ENCODE measurements at places on chromosomes 1 and 21.
A peak's percentile ranks its signal among the peaks of the same experiment; 100 is the strongest.

- no peak for DNase-seq
Observed at GRCh38 chr1:209370241-209370995, 213.1 kb upstream of the CAMK1G start.

DNA sequence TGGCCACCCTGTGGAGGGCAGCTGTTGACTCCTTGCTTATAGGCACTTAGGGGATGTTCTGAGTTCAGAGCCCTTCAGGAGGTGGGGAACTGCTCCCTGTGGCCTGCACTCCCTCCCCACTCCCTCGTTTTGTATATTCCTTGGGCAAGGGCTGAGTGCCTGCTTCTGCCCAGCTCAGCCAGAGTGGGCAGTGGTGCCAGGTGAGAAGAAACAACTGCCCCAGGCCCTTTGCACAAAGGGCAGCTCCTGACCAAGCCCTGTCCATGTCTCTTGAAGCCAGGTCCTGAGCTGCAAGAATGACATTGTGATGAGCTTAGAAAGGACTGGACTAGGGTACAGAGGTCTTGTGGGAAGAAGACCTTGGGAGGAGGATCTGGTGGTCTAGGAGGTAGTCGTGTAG lies 2.2 kb downstream of the AGTRAP start:
- no peak for DNase-seq

DNA sequence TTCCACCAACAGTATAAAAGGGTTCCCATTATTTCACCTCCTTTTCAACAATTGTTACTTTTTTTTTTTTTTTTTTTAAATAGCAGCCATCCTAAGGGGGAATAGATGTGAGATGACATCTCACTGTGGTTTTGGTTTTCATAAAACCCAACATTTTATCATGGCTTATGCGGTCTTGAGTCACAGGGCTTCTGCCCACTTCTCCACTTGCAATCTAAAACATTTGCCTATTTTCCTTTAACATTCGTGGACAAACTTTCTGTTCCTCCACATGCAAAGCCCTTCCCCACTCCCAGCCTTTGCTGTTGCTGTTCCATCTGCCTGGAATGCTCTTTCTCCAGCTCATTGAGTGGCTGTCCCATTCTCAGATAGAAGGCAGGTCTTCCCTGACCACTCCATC lies 239.7 kb upstream of the KCNK2 start:
- no peak for DNase-seq

DNA sequence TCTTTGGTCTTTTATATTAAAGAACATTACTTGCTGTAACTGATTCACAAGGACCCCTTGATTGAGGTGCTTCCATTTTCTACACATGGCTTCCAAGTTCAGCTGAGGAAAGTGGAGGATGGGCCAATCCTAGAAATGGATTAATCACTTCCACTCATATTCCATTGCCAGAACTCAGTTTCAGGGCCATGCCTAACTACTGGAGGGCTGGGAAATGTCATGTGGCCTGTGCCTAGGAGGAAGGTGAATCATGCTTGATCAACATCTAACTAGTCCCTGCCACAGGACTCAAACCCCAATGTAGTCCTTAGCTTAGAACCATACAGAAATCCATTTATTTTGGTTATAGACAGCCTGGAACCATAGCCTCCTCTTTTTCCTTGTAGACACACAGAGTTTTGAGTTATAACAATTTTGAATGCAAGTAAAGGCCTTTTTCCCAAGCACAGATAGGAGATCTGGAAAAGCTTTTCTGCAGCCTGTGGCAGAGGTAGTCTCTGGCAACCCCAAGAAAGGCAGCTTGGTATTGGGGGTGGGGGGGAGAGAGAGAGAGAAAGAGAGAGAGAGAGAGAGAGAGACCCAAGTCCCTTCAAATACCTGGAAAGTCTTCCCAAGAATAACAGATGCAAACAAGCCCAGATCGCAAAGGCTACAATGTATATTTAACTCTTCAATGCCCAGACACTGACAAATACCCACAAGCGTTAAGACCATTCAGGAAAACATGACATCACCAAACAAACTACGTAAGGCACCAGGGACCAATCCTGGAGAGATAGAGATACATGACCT lies 12.5 kb downstream of the MAST2 start:
- no peak for DNase-seq

DNA sequence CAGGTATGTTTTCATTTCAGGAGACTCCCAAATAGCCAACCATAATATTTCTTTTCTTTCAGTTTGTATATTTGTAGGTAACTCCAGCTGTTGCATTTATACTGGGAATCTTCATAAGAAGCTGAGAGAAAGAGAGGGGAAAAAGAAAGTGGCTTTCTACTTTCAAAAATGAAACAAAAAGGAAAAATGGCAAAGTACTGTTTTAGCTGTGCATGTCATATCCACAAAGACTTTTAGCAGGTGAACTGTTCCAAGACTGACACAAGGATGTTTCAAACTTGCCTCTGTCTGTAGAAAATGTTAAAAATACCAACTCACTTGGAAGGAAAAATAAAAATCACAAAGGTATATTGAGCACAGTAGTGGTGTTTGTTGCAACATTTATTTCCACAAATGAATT lies 41.9 kb upstream of the CACYBP start:
- DNase-seq: no peak

GRCh38 chr1:10962483-10962882 lies 50.0 kb upstream of the TARDBP start:
- no peak for DNase-seq

DNA sequence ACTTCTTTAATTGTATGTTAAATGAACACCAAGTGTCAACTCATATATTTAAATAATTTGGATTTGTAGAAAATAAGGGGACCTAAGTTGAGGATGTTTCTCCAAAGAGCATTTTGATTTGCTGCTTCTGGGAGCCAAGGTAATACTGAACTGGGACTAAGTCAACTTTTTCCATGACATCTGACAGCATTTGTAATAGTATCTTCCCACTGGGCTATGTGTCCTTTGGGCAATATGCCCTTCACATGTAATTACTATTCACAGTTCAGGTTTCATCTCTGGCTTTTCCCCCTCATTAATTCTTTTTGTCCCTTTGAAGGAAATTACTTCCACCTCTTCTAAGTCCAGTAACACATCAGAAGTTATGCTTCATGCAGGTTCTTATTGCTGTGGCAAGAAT lies 36.7 kb upstream of the HP1BP3 start:
- DNase-seq: no peak

GRCh38 chr1:232630047-232630893 lies at the start of gene SIPA1L2:
SIPA1L2 (minus strand) TSS chr1:232630133; CDS start chr1:232515339, 114,794 bp downstream.
- DNase-seq: peak; percentile 98

GRCh38 chr1:203839081-203839480 lies 22.3 kb upstream of the SNRPE start:
- no peak for DNase-seq

DNA sequence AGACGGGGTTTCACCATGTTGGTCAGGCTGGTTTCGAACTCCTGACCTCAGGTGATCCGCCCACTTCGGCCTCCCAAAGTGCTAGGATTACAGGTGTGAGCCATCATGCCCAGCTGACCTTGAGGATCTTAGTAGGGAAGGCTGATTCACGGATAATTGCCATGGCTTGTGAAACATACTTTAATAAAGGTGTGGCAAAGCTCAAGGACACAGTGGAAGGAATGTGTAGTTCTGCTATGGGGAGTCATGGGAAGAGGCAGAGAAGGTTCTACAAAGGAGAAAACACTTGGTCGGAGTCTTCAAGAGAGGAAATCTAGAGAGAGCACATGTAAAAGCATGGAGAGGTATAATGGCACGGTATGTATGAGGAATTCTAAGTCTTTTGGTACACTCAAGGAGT lies 12.7 kb upstream of the PTCH2 start:
- DNase-seq: no peak

- no peak for DNase-seq
Observed at GRCh38 chr1:61436016-61436415, 288.9 kb downstream of the TM2D1 start.

GRCh38 chr1:162892906-162893611 lies 32.1 kb upstream of the CCDC190 start:
- DNase-seq: no peak

- peak; percentile 1 for DNase-seq
Observed at GRCh38 chr1:92030656-92031107, 897 bp downstream of the EPHX4 start.

DNA sequence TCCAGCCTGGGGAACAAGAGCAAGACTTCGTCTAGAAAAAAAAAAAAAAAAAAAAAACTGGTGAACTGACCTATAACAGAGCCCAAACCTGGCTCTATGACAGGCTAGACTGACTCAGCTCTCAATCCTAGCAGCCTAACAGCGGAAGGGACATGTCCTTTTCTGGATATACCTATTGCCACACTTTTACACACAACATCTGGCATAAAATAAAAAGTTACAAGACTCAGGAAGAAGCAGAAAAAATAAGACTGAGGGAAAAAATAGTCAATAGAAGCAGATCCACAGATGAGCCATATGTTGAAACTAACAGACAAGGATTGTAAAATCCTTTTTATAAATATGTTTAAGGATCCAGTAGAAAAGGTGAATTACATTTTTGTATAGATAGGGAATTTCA lies 57.5 kb upstream of the IPO9 start:
- DNase-seq: no peak

GRCh38 chr21:33478935-33479678 lies 667 bp downstream of the TMEM50B start:
- no peak for DNase-seq

DNA sequence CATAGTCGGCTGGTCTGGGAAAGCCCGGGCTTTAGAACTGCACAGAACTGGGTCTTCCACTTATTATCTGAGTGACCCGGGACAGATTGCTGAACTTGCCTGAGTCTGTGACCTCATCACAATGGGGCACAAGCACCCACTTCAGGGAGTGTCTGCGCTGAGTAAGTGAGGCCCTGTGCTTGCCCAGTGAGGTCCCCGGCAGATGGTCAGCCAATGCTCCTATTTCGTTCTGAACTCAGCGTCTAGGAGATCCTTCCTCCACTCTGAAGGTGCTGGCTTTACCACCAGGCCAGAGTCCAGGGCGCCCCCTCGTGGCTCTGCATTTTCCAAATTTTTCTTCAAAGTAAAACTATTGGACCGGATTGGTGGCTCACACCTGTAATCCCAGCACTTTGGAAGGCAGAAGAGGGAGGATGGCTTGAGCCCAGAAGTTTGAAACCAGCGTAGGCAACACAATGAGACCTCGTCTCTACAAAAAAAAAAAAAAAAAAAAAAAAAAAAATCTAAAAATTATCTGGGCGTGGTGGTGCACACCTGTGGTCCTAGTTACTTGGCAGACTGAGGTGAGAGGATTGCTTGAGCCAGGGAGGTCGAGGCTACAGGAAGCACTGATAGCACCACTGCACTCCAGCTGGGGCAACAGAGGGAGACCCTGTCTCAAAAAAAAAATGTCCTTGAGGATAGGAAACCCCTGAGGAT lies 61.7 kb downstream of the FCRL5 start:
- DNase-seq: peak; percentile 45

DNA sequence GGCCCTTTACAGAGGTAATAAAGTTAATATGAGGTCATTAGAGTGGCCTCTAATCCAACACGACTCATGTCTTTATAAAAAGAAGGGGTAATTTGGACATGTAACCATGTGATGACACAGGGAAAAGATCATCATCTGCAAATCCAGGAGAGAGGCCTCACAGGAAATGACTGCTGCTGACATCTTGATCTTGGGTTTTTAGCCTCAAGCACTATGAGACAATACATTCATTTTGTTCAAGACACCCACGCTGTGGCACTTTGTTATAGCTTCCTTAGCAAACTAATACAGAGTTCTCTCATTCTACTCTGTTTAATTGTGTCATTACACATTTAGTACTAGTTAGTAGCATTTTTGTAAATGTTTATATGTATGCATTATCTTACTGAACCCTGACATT lies 64.0 kb upstream of the RUNX1 start:
- DNase-seq: peak; percentile 57

GRCh38 chr1:228212966-228213844 lies 5.4 kb downstream of the OBSCN start:
- peak; percentile 83 for DNase-seq

- DNase-seq: no peak
Observed at GRCh38 chr1:65952696-65953095, 160.0 kb downstream of the PDE4B start.

DNA sequence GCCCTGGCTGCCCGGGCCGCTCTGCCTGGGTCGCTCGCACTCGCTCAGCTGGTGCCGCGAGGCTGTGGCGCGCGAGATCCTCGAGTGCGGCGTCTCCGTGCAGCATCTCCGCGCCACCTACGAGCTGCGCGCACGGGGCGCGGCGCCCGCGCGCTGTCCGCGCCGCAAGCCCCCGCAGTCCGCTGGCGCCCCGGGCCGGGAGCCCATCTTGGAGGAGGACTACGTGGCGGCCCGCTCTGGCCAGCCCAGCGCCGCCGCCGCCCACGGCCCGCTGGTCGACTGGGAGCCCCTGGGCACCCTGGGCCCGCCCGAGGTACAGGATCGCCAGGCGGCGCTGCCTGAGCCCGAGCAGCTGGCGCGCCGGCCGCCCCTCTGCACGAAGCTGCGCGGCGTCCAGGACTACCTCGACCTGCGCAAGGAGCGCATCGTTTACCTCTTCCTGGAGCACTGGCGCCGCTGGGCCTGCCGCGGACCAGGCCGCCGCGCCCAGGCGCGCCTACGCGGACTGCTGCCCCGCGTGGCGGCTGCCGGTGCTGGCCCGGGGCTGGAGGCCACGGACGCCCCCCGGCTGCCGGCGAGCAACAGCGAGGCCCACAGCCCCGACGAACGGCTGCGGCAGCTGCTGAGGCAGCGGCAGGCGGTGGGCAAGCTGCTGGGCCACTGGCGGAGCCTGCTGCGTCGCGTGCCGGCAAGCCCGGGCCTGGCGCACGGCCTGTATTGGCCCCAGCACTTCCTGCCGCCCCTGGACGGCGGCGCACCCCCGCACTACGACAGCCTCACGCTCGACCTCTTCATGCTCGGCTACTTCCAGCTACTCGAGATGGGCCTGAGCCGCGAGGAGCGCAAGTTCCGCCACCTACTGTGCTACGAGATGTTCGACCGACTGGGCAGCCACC lies 10.9 kb downstream of the TNFRSF25 start:
- DNase-seq: no peak

- DNase-seq: no peak
Observed at GRCh38 chr1:234942012-234942332, 186.7 kb downstream of the TOMM20 start.

- no peak for DNase-seq
Observed at GRCh38 chr1:41890825-41891198, 27.9 kb downstream of the HIVEP3 start.

DNA sequence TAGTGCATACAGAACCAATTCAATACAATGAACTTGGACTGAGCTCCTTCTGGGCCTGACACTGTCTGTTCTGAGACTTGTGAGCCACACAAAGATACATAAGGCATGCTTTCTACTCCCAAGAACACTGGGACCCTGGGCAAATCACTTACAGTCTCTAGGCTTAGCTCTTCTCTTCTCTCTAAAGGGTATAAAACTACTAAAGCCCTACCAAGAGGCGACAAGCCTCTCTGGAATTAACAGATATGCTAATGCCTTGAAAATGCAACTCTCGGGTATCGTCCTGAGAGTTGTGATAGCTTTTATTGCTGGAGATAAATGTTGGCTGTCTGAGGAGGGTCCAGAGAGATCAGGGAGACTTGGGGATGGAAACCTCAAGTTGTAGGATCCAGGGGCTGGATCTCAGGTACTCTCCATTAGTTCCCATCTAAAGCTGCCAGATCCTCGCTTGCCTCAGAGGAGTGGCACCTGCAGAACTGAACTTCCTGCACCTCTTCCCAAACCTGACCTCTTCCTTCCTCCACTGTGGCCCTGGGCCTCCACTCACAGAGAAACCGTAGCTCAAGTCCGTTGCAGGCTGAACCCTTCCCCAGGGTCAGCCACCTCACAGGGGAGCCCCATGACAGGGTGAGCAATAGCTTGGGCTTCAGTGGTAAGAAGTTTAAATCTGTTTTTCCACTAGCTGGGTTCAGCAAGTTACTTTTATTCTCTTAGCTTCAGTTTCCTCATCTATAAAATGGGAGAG lies 11.5 kb upstream of the CFAP45 start:
- DNase-seq: no peak
